ENCODE measurements at places on chromosomes 12 and 14.
A peak's percentile ranks its signal among the peaks of the same experiment; 100 is the strongest.

DNA sequence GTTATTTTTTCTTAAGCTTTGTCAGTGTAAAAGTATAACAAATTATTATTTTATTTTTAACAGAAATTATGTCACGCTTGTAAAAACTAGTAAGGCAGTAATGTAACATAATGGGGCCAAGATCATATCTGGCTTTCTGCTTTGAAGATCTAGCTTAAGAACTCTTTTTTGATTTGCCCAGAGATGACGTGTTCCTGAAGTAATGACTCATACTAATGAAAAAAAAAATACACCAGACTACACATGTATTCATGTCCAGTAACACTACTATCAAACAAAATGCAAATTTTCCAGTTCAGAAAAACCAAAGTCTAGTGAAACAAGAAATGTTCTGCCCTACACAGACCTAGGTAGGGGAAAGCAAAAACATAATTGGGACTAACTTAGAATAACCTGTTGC, 432.2 kb upstream of the ATXN7L3B start:
- no peak overlapping the region for H3K27ac ChIP-seq
- H3K4me3 ChIP-seq, result no peak overlapping the region
- no peak for DNase-seq
- no peaks in the 10 kb centered on the region for H3K27me3 ChIP-seq

DNA sequence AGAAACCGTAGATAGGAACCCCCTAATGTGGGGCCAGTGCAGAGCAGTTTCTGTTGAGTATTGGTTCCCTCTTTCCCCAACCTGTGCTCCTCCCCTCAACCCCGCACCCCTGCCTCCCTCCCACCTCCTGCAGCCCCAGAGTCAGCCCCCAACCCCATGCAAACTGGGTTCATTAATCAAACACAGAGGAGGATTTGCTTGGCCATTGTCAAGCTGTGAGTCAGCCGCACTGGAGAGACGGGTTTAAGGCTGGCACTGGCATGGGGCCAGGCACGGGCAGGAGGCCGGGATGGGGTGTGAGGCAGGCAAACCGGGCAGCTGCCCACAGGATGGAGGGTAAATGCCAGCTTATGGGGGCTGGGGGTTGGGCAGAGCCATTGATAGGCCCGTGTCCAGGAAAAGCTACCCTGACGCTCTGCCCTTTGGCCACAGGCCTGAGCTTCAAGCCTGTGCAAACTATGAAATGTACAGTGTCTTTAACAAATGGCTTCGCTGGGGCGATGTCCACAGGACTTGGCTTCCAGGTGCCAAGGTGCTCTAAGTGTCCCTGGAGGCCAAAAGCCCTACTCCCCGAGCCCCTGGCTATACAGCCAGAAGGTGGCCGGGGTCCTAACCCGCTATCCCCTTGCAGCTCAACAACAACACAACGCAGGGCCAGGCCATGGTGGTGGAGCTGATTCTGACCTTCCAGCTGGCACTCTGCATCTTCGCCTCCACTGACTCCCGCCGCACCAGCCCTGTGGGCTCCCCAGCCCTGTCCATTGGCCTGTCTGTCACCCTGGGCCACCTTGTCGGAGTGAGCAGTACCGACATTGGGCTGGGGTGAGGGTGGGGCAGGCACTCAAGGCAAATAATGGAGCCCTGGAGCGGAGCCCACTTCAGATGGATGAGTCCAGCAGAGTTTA, 1.4 kb downstream of the AQP5 start:
- peaks cover 7% of the 10 kb centered on the region for H3K4me1 ChIP-seq
- no peaks in the 10 kb centered on the region for H3K36me3 ChIP-seq
- no peak overlapping the region for H3K27ac ChIP-seq
- no peak for DNase-seq
- no peak overlapping the region for H3K4me3 ChIP-seq
- peaks cover 52% of the 10 kb centered on the region for H3K27me3 ChIP-seq

- no peaks in the 10 kb centered on the region for H3K4me1 ChIP-seq
- H3K27ac ChIP-seq, result peak overlapping the region; percentile 56
- DNase-seq, result no peak
Measured at GRCh38 chr12:131795064-131795463, 33.1 kb upstream of the MMP17 start.

DNA sequence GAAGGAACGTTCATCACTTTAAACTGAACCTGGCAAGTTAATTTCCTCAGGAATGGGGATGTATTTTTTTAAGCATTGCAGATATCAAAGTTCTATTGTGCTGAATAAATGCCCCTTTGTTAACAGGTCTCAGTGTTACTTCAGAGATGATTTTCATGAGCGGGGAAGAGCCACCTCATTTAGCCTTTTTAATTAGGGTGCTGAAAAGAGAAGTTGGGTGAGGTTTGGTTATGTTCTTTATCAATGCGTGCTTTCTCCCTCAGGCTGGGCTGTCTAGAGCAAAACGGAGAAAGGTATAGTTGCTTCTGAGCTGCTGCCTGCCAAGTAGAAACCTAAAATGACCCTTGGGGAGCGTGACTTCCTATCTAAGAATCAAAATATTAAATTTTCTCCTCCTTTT, 8.0 kb upstream of the HIP1R start:
- H3K4me1 ChIP-seq, result peaks cover 2% of the 10 kb centered on the region
- no peak for DNase-seq
- H3K4me3 ChIP-seq, result no peak overlapping the region
- no peaks in the 10 kb centered on the region for H3K27me3 ChIP-seq
- no peak overlapping the region for H3K27ac ChIP-seq
- H3K36me3 ChIP-seq, result no peaks in the 10 kb centered on the region

- DNase-seq, result no peak
- no peak overlapping the region for H3K27ac ChIP-seq
- no peak overlapping the region for H3K4me3 ChIP-seq
- no peaks in the 10 kb centered on the region for H3K36me3 ChIP-seq
Measured at GRCh38 chr12:105876396-105876927, 262.3 kb downstream of the NUAK1 start.
